Heart left ventricle (tissue), 16 donors: ENCODE measurements at places on chromosomes 2 and 18. TPM values are rescaled to one million over a fixed set of nuclear protein-coding genes. Genes with fewer than 3 reads are reported as not detected.
A peak's percentile ranks its signal among the peaks of the same experiment; 100 is the strongest.

- no peak for DNase-seq
These were observed 229.5 kb upstream of the TMEFF2 start for GRCh38 chr2:192424243-192424642.

DNA sequence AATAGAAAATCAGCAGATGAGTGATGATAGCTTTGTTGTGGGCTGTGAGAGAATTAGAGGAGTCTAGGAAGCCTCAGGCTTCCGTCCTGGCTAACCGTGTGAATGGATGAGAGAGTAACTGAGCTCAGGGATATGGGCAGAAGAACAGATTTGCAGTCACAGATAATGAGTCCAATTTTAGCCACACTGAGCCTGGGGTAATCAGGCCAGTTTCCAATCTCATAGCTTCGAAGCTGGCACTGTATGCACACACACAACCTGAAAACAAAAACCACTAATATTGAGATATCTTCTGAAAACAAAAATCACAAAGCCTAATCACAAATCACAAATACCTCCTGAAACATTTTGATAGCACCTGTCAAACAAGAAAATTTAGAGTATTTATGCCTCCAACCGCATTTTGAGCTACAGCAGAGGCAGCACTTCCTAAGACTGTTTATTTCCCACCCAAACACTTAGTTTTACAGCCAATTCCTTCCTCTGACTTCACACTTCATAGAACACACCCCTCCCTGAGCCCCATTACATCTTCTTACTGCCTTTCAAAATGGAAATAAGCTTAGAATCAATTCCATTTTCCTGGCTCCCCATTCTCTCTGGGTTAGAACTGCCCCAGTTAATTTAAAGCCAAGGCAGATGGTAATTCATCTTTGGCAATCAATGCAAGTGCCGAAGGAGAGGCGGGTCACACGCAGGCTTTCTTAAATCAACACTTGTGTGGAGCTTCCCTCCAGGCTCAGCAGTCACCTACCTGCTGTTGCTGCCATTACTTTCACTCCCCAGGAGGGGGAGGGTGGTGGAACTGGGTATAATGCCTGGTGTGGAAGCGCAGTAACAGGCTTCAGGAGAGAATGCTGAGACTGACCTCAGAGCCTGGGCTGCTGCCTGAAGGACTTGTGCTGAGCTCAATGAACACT lies 18.9 kb downstream of the TTR start:
- DNase-seq = no peak

GRCh38 chr2:30368258-30368657 lies 78.8 kb upstream of the LCLAT1 start:
- no peak for DNase-seq

DNA sequence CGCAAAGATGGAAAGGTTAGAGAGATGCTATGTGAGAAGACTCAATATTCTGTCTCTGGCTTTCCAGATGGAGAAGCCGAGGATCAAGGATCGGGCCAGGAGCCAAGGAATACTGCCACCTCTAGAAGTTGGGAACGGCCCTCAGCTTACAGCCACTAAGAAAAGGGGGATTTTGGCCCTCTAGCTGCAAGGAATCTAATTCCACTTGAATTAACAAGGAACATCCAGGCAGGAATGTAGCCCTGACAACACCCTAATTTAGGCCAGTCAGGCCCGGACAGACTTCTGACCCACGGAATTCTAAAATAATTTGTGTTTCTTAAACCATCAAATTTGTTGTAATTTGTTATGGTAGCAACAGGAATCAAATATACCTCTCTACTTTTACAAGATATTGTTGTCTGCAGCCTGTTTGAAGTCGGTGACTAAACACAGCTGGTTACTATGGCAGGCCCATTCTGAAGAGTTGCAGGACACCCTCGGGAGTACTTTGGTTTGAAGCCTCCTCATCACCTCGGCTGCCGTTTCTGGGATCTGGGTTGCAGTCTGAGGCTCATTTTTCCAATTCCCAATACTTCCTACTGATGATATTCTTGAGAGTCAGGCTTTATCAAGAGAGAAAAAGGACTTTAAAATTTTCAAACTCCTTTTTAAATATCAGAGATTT lies 1131.2 kb downstream of the TSN start:
- DNase-seq = no peak

The RFX8 gene
- not detected for total RNA-seq

GRCh38 chr2:21944536-21944935 lies 820.8 kb downstream of the TDRD15 start:
- no peak for DNase-seq

DNA sequence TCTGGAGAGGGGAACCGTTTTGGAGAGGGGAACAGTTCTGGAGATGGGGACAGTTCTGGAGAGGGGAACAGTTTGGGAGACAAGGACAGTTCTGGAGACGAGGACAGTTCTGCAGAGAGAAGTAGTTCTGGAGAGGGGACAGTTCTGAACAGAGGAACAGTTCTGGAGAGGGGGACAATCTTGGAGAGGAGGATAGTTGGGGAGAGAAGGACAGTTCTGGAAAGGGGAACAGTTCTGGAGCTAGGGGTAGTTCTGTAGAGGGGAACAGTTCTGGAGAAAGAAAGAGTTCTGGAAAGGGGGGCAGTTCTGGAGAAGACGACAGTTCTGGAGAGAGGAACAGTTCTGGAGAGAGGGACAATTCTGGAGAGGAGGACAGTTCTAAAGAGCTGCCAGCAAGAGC lies 745.9 kb downstream of the GALR1 start:
- no peak for DNase-seq

DNA sequence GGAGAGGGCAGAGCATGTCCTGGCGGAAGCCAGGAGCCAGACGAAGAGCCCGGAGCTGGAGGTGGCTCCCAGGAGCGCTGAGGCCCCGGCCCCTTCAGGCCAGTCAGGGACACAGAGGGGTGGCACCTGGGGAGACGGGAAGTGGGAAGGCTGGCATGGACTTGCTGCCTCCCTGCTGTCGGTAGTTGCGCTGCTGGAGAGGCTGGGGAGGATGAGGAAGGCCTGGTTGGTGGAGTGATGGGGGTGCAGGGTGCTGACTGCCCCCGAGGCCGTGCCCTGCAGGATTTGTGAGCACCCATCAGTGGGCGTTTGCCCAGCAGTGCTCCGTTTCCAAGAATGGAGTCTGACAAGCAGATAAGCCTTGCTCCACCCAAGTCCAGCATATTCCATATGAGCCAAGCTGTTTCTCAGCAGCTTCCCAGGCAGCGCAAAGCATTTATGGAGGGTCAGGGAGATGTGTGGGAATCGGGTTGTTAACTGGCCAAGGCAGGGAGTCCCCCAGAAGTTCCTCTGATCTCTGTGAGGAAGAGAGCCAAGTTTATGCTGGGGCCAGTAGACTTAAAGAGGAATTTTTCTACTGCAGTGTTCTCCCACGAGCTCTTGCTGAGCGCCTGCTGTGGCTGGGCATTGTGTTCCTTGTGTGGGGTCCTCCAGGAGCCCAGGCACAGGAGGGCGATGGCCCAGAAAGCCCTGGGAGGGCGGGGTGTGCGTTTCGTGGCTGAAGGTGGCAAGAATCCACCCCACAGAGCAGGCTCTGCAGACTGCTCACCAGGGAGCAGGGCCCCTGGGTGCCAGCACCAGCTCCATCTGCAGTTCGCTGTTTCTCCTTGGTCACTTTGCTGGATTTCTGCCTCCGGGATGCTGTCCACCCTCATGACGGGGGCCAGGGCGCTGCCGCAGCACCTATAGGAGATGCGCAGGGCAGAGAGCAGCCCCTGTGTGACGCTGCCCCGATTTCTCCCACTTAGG lies 250.2 kb downstream of the ALPK2 start:
- no peak for DNase-seq

- DNase-seq = no peak
These were observed 220.5 kb upstream of the RAB6C start for GRCh38 chr2:129758784-129759471.

The TGIF1 gene
- total RNA-seq = 15.6 TPM

DNA sequence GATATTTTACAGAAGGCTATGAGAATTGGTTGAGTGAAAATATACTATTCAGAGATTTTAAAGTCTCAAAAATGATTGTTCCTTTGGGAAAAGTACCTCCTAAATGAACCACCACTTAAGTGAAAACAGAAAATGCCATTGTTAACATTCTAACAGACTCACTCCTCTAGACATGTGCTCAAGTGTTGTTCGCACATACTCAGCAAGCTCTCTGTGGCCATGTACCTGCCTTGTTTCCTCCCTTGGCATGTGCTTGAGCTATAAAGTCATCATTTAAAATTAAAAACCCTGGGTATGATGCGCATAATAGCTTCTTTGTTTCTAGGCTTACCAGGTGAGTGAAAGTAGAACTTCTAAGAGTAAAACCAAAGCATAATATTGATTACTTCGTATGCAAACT lies 343.2 kb upstream of the VRK2 start:
- no peak for DNase-seq

The FBXO36 gene
- 0.77 TPM for total RNA-seq

DNA sequence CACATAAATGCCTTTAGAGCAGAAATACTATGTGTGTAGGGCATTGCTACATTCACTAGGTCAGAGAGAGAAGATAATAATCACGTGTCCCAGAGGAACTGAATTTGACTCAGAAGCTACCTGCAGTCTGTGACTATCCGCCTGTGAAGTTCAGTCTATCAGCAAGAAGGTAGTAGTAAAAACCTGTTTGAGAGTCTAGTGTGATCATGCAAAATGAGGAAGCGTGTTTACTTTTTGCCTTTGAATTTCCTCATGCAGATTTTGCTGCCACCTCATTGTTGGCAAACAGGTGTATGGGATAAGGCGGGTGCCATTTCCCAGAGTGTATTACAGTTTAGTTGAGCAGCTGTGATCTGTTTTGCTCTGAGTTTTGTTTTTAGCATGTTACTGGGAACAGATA lies 403.9 kb upstream of the FANCL start:
- no peak for DNase-seq

GRCh38 chr2:10404324-10405143 lies 43.6 kb downstream of the ODC1 start:
- peak; percentile 32 for DNase-seq

The EVX2 gene
- total RNA-seq = not detected

The GCG gene
- not detected for total RNA-seq

- DNase-seq = no peak
These were observed 23.3 kb upstream of the HAAO start for GRCh38 chr2:42815726-42816125.
